ENCODE measurements at places on chromosomes 1 and 21.
A peak's percentile ranks its signal among the peaks of the same experiment; 100 is the strongest.

DNA sequence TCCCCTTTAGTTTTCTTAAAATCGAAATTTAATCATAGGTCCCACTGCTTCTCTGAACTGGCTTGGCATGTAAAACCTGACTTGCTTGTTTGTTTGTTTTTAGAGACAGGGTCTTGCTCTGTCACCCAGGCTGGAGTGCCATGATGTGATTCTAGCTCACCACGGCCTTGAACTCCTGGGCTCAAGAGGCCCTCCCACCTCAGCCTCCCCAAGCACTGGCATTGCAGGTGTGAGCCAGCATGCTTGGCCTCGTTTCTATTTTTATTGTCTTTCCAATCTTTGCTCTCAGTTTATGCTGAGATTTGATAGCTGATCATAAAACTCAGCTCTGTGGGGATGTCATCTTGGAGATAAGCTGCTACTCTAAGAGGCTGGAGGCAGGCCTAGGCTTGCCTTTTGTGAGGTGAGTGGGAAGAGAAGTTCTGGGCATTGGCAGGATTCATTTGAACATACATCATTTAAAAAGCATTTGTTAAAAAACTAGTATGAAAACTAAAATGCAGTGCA lies 51.5 kb upstream of the GCLM start:
- DNase-seq = no peak

DNA sequence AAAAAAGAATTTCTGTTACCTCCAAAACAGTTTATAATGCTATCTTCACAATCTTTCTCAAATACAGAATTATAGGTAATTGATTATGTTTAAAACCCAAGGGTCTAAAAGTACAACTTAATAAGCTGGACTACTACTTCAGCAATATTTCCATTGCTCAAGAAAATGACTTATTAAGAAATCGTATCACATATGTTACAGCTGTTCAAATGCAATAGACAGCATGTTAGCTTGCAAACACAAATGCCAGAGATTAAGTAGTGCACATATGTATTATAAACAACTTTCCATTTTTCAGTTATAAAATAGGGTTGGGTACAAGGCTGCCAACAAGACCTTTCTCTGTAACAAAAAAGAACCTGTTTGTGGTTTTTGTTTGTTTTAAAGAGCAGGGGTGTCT lies 211.0 kb upstream of the DMRTA2 start:
- no peak for DNase-seq

DNA sequence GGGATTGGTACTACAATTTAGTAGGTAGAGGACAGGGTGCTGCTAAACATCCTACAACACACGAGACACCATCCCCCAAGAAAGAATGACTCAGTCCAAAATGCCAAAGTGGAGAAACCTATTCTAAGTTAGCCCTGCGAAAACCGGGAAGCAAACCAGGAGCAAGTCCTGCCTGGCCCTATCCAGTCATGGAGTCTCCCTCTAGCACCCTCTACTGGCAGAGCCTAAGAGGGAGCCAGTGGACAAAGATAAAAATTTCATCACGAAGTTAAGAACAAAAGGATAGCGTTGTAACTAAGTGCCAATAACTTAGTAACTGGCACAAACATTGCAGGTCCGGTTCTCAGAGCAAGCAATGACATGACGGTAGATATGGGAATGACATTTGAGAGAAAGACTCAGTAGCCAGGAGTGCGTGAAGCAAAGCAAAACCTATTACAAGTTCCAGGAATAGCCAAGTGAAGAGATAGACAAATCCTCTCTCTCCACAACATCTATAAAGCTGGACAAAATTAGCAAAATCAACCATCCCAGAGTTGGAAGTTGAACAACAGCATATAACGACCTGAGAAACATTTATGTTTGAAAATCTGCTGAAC lies 383.5 kb downstream of the OMA1 start:
- peak; percentile 12 for DNase-seq

DNA sequence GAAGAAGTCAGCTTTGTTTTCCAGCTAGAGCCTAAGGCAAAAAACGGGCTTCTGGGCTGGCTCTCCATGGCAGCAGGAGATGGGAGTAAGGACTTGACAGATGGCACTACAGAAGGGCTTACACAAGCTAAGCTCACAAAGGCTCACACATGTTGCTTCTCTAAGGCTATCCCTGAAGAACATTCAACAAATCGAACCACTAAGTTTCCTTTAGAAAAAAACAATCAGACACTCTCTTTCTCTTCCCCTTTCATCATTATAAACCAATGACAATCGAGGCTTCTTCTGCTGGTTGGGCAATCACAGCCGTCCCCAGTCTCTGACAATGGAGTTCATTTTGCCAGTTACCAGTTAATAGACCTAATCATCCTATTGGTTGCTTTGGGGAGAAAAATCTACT lies 40.5 kb downstream of the TRIT1 start:
- DNase-seq = no peak

GRCh38 chr1:205335692-205336091 lies 14.1 kb upstream of the NUAK2 start:
- DNase-seq = peak; percentile 81

GRCh38 chr1:234610061-234610665 lies at the start of gene IRF2BP2:
Gene IRF2BP2, minus strand, starts transcription at chr1:234610178. Its CDS starts 684 bp downstream, at chr1:234609494.
- peak; percentile 86 for DNase-seq

DNA sequence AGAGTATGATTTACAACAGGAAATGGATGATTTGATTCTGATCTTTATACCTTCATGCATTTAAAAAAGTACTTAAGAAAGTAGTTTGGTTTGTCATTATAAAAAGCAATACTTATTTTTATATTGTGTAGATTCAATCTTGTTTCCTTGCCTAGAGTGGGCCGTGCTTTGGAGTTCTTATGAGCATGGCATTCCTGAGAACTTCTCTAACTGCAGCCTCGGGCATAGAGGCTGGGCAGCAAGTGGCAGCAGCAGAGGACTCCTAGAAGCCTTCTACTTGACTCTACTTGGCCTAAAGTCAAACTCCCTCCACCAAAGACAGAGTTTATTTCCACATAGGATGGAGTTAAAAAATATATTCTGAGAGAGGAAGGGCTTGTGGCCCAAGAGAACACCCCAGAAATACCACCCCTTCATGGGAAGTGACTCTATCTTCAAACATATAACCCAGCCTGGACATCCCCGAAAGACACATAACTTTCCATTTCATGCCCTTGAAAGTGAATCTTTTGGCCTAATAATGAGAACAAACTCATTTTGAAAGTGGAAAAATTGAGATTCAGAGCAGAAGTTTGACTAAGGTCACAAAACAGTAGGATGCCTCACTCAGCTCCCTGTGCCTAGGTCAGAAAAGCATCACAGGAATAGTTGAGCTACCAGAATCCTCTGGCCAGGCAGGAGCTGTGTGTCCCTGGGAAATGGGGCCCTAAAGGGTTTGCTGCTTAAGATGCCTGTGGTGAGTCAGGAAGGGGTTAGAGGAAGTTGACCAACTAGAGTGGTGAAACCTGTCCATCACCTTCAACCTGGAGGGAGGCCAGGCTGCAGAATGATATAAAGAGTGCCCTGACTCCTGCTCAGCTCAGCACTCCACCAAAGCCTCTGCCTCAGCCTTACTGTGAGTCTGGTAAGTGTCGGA lies at the start of gene IVL:
TSS of gene IVL (plus strand) at position 861 of the 916 bp plus-strand sequence. CDS start 1,252 bp downstream, outside the sequence.
- DNase-seq = no peak

Measured in CD4-positive, CD25-positive, alpha-beta regulatory T cell (primary cell).